ENCODE measurements at places on chromosomes 2 and 18.

GRCh38 chr18:74562131-74562730 is 27.9 kb downstream of the CNDP1 start:
- no peak for DNase-seq

- no peak for DNase-seq
These were observed 239.2 kb downstream of the CMPK2 start for GRCh38 chr2:6626401-6627012.

- no peak for DNase-seq
These were observed 159.3 kb downstream of the ZBTB7C start for GRCh38 chr18:48249854-48250253.

DNA sequence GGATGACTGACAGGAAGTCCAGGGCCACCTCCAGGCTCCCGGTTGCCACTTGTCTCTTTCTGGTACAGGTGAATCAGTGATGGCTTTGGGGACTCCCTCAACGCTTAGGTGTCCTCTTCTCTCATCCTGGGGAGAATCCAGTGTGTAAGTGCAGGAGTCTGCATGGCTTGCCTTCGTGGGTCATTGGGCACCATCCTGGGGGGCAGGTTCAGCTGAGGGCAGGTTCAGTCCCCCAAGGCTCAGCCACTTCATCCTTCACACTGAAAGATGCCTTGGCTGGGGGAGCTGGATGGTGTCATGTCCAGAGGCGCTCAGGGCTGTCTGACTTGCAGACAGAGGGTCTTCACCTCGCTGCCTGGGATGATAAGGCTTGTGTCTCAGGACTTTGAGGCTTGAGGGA is 29.2 kb downstream of the SH3RF3 start:
- no peak for DNase-seq

GRCh38 chr2:126837966-126838715 is 60.5 kb upstream of the TEX51 start:
- no peak for DNase-seq

DNA sequence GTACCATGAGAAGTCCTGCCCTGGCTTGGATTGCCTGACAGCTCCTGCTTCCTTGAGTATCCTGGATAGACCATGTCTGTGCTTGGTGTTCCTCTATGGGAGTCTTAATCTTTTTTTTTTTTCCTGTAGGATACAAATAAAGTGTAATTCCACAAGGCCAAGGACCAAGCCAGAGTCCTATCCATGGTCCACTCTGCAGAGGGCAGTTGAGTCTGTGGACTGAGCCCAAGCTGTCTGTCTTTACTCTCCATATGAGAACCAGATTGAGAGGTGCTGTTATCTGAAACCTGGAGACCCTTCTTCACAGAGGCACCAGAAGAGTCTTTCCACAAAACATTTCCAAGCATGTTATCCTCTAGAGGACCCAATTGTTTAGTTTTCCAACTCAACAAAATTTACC is 1.4 kb upstream of the KIF3C start:
- no peak for DNase-seq

- no peak for DNase-seq
These were observed 121.6 kb upstream of the CDC42EP3 start for GRCh38 chr2:37793004-37793403.

DNA sequence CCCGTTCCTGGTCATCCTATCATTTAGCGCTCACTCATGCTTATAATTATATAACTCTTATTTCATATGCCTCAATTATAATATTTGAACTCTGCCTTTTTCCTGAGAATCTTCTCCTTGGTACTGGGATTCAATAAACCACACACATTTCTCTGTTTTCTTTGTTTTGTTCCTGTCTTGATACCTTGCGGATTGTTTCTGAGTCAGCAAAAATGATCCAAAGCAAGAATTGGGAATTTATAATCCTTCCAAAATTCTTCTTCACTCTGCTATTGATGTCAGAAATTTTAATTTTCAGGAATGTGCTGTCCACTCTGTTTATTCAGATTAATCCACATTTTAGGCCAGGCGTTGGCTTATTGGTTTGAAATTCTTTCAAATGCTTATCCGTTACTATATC is 886.0 kb downstream of the SUCLG1 start:
- no peak for DNase-seq

- no peak for DNase-seq
These were observed 3.5 kb downstream of the AAMP start for GRCh38 chr2:218266316-218266979.

GRCh38 chr2:225937625-225938187 is 538.2 kb downstream of the NYAP2 start:
- DNase-seq, result no peak

DNA sequence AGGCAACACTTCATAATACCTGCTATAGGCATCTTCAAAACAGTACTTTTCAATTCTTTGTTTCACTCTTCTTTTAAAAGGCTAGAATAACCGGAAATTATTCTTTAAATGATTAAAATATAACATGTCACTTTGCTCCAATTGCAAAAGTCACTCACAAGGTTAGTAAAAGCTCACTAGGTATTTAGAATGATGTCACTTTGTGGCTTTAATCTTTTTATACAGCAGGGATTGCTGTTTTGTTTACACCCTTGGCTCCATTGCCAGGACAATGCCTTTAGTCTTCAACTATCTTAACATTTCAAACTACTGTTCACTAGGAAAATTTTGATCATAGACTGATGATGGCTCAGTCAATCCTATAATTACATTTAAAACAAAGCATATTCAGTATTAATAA is 157.1 kb downstream of the BAZ2B start:
- no peak for DNase-seq

DNA sequence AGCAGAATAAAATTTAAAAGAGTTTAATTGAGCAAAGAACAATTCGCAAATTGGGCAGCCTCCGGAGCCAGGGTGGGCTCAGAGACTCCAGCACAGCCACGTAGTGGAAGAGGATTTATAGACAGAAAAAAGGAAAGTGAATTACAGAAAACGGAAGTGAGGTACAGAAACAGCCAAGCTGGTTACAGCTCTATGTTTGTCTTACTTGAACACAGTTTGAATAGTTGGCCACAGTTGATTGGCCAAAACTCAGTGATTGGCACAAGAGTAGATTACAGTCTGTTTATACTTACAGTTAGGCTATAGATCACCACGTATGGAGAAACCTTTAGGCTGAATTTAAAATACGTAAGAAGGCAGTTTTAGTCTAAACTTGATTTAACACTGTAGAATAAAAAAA is 78.8 kb upstream of the NEDD4L start:
- DNase-seq, result no peak

DNA sequence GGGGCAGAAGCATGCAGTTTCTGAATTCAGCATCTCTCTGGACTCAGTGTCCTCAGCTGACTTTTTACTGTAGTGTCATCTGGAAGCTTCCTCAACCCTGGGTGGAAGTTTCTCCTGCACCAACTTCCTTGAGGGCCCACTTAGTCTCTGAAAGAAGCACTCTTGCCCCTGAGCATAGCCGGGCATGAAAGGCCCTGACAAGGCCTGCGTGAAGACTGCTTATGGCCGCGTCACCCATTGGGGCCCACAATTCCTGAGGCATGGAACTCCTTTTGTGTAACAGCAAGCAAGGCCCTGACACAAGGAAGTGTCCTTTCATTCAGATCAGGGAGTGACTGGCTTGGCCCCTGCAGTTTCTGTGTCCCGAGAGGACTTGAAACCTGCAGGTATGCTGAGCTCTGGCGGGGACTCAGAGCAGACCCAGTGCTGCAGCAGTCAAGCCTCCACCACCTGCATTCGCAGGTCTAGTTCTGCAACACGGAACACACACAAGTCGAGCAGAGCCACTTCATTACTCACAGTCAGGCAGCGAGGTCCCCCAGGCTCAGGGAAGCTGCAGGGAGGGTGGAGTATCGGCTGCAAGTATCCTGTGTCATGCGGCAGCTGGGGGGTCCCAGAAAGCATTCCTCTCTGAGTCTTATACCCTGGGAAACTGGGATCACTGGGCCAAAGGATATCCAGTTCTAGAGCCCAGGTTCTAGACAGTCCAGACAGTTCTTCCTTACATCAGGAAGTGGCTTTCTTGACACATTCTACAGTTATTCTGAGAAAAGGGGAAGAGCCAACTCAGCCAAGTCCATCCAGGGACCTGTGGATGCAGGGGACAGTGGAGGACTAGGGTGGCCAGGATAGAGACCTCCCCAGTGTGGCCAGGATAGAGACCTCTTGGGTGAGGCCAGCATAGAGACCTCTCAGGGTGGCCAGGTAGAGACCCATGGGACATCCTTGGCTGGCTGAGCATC is 35.6 kb upstream of the PRLH start:
- DNase-seq, result no peak

- DNase-seq, result no peak
These were observed 14.6 kb downstream of the MROH2A start for GRCh38 chr2:233792720-233793119.

DNA sequence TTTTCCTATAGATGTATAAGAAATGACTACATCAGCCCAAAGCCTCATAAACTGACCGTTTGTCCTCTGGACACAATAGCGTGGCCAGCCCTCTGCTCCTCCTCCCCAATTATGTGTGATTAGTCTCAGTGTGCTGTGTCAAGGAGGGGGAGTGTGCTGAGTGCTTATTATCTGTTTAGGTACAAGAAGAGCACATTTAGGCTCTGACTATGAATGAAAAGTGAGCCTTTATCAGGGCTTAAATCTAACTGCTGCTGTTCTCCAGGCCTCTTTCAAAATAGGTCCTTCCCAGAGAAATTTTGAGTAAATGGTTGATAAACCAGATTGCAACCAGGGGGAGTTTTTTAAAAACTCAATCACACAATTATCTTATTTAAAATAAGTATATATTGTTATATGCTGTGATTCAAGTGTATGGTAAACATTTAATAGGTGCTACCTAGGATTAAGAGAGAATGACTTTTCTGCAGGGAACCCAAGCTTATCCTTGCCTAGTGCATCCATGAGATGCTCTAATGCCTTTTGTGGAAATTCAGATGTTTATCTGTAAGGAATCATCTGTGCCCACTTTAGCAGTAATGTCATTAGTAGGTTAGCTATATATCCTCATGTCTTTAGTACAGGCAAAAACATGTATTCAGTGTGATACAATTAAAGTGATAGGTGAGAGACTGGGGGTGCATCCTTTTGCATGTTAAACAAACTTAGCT is 168.7 kb upstream of the SIX3 start:
- no peak for DNase-seq

GRCh38 chr2:191866675-191867506 is 20.0 kb upstream of the CAVIN2 start:
- no peak for DNase-seq

All from stimulated activated naive B cell treated with anti-CD40 and anti-IgM and Interleukin-4, amounts not matched to agents 10 μg/mL and 1 μg/mL and 100 μg/mL, for 72 hours (primary cell).